H7 (cell line): ENCODE measurements at places on chromosomes 3 and 15. TPM values are rescaled to one million over a fixed set of nuclear protein-coding genes. Genes with fewer than 3 reads are reported as not detected.
A peak's percentile ranks its signal among the peaks of the same experiment; 100 is the strongest.

DNA sequence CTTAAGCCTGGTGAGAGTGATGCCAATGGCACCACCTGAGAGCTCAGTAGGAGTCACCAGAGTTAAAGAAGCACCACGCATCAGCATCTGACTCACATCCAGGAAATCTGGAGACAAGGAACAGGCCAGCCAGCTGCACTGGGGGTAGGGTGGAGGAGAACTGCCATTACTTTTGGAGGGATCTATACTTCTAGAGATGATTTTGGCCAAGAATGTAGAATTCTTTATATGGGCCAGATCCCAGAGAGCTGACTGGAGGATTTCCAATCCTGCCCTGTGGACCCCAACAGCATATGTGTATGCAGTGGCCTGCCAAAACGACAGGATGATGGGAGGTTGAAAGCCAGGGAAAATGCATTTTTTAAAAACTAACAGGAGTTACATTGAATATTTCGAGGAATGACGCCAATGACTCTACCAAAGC is 29.8 kb downstream of the CCR3 start:
- no peak for DNase-seq

ST3GAL6 gene
- 5.7 and 6.6 TPM in 2 replicates for total RNA-seq

PSTPIP1 gene
- total RNA-seq = 0.21 and 1.3 TPM in 2 replicates

DAPK2 gene
- total RNA-seq = 0.41 and 1.9 TPM in 2 replicates

DNA sequence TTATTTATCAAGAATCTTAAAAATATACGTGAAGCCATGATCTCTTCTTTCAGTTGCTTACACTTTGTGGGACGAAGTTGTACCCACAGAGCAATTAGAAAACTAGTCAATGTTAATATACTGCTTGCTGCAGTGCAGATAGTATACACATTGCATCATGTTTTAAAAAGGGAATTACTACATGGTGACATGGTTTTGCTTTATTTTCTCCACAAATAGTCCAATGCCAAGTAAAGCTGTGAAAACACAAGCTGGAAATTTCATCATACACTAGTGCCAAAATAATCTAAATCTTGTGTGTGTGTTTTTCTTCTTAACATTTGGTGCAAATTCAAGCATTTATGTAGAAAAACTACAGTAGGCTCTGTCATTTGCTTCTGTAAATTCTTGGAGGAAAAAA is 233.0 kb downstream of the EPHA3 start:
- no peak for DNase-seq

DNA sequence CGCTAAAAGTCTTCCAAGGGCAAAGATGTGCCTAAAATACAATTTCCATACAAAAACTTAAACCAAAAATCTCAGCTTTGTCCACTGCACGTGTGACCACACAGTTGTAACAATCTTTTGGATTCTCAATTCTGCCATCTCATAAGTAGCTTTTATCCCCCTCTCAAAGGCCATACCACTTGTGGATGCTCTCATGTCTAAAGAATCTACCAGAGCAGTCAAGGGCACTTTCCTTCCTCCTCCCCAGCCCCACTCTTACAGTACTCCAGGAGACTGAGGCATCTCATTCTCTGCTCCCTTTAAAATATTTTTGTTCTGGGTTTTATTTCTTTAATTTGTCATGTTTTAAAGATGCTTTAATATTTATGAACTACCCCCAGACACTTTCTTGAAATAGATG is 102.3 kb upstream of the PFN2 start:
- no peak for DNase-seq

FBXO40 gene
- under 0.01 TPM in 1 of 2 replicates, not detected in the other for total RNA-seq

GRCh38 chr15:79042213-79042928 is 48.2 kb downstream of the RASGRF1 start:
- no peak for DNase-seq

DNA sequence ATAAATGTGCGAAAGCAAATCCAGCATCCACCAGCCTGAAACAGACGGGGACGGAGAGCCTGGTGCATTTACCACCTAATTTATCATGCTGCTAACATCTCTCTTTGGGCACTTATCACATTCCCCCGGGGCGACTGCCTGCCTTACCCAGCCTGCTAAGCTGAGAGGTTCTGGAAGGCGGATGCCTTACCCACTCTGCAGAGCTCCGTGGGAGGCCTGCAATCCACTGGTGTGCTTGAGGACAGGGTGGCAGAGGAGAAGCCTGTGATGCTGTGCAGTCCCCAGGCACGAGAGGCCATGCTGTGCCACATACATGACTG is 25.5 kb downstream of the MGLL start:
- DNase-seq = no peak

GP9 gene
- total RNA-seq = not detected in 2 replicates

- DNase-seq = no peak
These were observed 187.3 kb downstream of the KCNAB1 start for GRCh38 chr3:156307704-156308103.

GRCh38 chr3:171039674-171040073 is 13.2 kb upstream of the SLC2A2 start:
- no peak for DNase-seq

GRCh38 chr15:41919954-41920538 is 26.2 kb upstream of the SPTBN5 start:
- no peak for DNase-seq

- no peak for DNase-seq
These were observed 26.4 kb downstream of the RBMS3 start for GRCh38 chr3:29307295-29307694.

GPR149 gene
- total RNA-seq = not detected in 2 replicates

ANKRD34C gene
- total RNA-seq = not detected in 2 replicates

DNA sequence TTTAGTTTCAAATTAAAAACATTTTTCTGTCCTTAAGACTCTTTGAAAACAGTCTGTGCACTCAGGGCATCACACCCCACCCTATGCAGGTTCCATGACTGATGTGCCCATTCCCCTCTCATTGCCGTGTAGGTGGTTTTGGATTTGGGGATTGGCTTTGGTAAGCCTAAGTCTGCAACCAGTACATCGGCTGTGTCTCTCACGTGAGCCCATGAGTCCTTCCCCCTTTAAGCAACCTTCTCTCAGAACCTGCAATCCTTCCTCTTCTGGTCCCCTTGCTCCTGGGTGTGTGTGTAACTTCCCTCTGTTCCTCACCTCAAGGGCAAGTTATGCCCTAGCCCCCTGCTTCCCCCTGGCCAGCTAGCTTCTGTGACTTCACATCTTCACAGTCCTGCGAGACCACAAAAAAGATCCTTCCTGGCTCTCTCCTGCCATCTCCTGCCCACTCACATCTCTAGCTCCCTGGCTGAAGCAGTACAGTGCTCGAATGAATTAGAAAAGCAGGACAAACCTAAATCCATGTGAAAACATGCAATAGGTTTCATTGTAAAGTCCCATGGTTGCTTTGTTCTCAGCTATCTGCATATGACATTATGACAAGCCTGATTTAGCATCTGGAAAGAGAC is 126.7 kb downstream of the UACA start:
- peak; percentile 21 for DNase-seq

NME9 gene
- 0.35 TPM in 1 of 2 replicates, not detected in the other for total RNA-seq

DNA sequence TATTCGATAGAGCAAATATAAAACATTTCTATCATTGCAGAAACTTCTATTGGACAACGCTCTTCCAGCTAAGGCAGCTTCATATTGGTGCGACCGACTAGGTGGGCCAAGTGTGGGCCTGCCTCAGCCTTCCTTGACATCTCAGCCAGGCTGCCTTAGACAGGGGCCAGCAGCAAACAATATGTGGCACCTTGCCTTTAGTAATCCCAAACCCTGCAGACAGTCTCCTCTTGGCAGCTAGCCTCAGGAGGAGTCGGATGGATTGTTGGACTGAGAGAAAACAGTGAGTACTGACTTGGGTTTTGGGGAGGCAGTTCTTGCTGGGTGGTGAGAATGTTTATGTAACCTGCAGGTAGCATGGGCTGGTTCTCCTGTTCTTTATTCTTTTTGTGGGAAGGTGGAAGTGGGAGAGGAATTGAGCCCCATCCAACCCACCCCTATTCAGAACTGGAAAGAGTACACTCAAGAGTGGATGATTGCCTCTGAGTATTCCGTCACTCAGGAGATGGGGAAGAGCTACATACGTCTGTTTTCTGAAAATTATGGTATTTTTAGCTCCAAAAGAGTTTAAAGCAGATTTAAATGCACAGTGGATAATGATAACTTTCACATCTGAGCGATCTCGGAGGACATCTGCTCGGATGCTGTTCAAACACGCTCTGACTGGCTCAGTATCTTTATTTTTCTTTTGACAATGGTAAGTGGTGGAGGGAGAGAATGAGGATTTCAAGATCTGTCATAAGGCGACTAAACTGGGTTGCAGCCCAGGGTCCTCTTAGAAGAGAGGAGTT is 47.2 kb downstream of the GPD1L start:
- DNase-seq = no peak

DNA sequence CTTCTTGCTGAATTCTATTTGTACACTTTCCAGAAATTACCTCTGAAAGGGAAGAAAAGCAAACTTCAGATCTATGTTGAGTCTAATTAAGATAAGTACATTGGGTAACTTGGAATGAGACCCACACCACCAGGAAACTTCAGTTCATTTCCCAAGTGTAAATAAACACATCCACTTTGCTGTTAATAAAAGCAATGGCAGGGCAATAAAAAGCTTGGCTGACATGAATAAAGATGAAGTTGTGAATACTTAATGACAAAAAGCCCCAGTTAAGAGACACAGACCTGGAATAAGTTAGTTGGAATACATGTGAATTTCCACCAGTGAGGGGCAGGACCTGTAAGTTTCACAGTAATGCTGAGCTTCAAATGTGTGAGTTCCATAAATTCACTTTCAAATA is 83.3 kb downstream of the MEX3B start:
- DNase-seq = no peak

- DNase-seq = no peak
These were observed 45.4 kb downstream of the GRK7 start for GRCh38 chr3:141808586-141808985.

MESP1 gene
- 1.6 and 2.6 TPM in 2 replicates for total RNA-seq

DNA sequence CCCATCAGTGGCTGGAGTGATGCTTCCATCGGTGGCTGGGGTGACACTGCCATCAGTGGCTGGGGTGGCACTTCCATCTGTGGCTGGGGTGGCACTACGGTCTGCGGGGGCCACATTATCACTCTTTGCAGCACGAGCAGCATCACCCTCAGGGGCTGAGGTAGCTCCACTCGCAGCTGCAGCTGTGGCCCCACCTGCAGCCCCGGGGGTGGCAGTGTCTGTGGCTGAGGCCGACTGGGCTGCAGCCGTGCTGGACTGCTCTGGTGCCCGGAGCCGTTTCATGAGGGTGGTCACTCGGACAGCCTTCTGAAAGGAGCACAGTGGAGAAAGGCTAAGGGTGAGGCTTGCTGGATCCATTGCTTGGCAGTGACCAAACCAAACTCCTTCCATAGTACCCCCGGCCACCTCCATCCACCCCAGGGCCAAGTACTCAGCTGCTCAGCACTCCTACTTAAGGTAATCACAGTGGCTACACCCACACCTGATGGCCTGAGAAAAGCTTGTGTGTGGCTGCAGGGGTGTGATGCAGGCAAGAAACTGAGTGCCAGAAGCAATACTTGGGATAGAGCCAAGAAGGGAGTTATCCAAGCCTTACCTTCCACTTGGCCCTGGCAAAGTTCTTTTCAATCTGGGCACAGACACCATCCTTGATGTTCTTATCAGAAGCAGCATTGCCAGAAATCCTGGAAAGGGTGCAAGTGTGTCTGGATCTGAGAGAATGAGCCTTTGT is 3.4 kb upstream of the TRAIP start:
- DNase-seq = peak; percentile 23

- no peak for DNase-seq
These were observed 32.4 kb downstream of the C2CD4A start for GRCh38 chr15:62099094-62099601.

DNA sequence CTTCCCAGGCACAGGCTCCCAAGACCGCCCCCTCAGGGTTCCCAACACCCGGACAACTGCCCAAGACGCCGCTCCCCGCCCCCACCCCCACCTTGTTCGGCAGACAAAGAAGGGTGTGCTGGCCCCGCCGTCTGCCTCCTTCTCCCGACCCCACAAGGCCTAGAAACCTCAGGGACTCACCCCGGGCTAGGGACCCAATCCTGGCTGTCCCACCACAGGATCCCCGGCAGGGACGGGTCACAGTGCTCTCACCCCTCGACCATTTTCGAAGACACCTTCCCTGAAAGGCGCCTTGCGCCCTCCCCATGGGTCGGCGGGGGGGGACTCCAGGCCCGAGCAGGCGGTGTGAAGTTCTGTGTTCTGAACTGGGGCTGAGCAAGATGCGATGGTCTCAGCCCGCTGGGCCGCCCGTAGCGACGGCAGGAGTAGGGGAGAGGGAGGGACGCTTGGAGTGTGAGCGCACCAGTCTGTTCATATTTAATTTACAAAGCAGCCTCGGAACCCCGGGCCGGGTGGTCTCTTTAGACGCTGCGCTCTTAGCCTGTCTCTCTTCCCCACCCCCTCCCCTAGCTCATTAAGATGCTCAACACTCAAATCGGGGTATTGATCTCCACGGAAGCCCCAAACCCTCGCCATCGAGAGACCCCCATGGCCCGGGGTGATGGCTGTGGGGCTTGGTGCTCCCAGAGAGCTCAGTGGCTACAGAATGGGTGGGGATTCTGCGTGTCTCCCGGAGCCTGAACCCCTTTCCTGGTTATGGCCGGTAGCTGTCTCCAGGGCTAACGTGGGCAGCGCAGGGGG is 1.4 kb upstream of the ISLR2 start:
- peak; percentile 74 for DNase-seq

- DNase-seq = no peak
These were observed 12.2 kb downstream of the TGM4 start for GRCh38 chr3:44886561-44886960.

ACAN gene
- total RNA-seq = 0.33 and 0.59 TPM in 2 replicates

DNA sequence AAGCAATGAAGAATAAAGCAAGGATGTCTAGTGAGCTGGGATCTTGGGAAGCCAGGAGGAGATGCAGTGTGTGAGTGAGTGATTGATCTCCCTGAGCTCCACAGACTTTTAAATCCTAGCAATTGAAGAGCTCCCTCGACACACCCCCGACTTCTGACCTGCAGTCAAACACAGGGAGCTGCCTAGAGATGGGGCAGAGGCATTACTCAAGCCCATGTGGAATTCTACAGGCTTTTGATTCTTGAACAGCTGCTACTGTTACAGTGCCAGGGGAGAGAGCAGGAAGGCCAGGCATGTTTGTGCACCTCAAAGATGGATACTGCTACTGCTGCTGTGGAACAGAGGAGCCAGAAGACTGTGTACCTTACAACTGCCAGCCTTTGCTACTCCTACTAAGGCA is 1403.1 kb upstream of the ALCAM start:
- peak; percentile 16 for DNase-seq

EPHA3 gene
- total RNA-seq = 0.31 and 0.33 TPM in 2 replicates

- no peak for DNase-seq
These were observed 35.7 kb downstream of the SQOR start for GRCh38 chr15:45670511-45670910.

- no peak for DNase-seq
These were observed 22.1 kb downstream of the CNTN3 start for GRCh38 chr3:74592359-74592758.

RLBP1 gene
- total RNA-seq = 0.15 TPM in 1 of 2 replicates, not detected in the other
